ENCODE measurements at places on chromosomes 3 and 15.

GRCh38 chr3:167967257-167968036 lies 128.3 kb downstream of the GOLIM4 start:
- no peak for DNase-seq

DNA sequence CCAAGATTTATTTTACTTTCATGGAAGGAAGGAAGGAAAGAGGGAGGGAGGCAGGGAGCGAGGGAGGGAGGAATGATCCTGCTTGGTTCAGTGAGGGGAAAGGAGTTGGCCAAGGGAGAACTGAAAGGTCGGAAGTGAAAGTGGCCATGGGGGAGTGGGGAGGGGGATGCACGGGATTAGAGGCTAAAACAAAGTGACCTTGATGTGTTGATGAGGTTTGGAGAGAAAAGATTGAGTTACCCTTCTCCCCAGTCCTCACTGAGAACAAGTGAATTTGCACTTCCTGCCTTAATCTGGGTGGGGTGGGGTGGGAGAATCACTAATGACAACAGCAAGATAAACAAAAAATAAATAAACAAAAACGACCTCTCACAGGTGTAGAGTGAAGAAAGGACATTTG lies 212.0 kb upstream of the TLE3 start:
- DNase-seq: no peak

- peak; percentile 63 for DNase-seq
These were observed 638.6 kb upstream of the TBL1XR1 start for GRCh38 chr3:177835917-177836316.

GRCh38 chr3:49019941-49020329 lies 1.6 kb upstream of the DALRD3 start:
- DNase-seq: no peak

DNA sequence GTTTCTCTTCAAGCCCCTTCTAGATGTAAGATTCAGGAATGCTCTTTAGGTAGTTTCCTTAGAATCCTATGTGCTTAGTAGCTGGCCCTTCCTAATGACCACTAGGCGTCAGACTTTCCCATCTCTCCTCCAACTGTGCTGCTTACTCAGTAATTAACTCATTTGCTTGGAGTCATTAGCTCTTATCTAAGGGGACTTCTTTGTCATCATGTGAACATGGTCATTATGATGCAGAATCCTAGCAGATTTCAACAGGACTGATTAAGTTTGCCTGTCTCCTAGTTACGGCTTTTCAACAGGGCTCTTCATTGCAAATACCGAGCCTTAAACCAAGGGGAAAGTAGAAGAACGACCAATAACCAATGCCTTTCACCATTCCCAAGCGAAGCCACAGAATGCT lies 46.4 kb downstream of the GJD2 start:
- DNase-seq: peak; percentile 47

DNA sequence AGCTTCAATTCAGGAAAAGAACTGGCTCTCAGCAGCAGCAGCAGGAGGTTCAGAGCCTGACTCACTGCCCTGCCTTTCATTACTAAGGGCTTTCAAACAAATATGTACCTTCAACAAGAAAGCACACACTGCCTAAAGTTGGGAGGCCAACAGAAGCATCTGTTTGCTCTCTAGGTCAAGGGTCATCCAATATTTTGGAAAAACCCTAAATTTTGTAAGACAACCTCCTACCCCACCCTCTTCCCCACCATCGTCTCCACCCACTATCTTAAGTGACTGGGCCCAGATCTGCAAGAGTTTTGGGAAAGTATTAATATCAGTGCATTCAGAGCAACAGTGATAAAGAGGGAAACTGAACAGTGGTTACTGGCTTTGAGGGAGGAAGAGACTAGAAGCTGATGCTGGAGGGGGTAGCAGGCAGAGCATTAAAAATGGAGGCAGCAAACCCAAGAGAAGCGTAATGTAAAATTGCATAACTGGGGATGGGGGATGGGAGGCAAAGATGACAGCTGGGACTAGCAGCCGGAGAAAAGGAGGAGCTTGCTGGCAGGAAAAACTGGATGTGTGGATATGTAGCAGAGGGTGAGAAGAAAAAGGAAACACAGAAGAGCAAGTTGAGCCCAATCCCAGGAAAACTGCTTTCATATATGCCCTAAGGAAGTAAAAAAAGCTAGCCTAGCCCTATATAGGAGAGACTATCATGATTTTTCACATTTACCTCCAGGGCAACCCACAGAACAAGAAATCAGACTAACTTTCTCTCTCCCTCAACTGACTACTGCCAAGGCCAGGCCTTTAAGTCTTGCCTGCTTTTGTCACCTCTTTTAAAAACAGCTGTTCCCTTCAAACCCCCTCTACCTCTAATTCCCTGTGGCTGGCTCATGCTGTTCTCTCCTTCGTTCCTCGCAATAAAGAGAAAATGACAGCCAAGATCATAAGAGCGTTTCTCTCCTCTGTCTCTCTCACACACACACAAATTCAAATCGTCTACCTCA lies 31.4 kb downstream of the NPTN start:
- DNase-seq: no peak

DNA sequence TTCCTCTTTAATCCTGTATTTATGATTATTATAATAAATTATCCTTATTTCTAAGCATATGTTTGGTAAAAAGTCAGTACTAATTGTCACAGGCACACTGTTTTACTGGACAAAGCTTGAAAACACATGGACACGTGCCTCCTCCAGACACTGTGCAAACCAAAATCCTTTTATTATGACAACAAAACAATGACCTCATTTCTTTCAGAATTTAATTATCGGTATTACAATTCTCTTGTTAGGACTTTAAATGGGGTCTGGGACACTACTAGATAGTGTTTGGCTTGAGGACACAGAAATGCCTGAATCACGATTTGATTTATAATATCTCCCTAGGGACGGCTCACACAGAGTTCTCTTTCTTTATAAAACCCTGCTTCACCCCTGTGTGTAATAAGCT lies 107.3 kb upstream of the IGSF10 start:
- no peak for DNase-seq

GRCh38 chr3:134804508-134805480 lies 9.7 kb downstream of the EPHB1 start:
- no peak for DNase-seq

DNA sequence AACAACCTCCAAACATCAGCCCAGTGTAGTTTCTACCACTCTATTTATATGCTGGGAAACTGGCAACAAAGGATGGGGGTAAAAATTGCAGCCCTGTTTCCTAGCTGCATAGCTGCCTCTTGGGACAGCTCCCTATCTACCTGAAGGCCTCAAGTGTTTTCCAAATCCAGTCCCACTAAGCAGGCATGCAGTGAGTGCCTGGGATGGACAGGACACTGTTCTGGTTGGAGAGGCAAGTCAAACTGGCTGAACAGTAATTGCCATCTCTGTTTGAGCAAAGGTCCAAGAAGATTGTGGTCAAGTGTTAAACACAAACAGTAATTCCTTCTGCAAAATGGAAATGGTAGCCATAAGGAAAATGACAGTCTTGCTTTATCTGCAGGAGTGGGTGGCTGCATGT lies 125.4 kb downstream of the FMN1 start:
- DNase-seq: no peak

DNA sequence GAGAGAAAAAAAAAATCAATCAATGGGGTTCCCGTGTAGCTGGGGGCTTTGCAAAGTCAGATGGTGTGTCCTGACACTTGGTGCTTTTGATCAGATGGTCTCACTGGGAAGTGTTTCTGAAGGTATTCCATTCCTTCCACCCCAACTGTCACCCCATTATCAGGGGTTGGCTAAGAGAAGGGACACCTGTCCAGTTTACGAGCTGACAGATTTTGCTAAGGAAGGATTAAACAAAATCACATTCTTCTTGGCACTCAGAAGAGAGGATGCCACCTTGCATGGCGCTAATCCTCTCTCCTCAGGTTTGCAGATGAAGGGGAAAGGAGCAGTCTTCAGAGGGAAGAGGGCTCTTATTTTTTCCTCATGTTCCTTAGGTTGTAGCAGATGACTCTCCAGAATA lies 103.7 kb upstream of the ETV5 start:
- DNase-seq: no peak

GRCh38 chr3:11059090-11059798 lies 66.7 kb downstream of the SLC6A1 start:
- DNase-seq: peak; percentile 83

- DNase-seq: peak; percentile 46
These were observed 296.1 kb downstream of the LSAMP start for GRCh38 chr3:116148881-116149851.

GRCh38 chr3:169241991-169242707 lies 421.4 kb downstream of the MECOM start:
- DNase-seq: peak; percentile 59

GRCh38 chr3:55118451-55118850 lies 190.6 kb upstream of the LRTM1 start:
- no peak for DNase-seq

DNA sequence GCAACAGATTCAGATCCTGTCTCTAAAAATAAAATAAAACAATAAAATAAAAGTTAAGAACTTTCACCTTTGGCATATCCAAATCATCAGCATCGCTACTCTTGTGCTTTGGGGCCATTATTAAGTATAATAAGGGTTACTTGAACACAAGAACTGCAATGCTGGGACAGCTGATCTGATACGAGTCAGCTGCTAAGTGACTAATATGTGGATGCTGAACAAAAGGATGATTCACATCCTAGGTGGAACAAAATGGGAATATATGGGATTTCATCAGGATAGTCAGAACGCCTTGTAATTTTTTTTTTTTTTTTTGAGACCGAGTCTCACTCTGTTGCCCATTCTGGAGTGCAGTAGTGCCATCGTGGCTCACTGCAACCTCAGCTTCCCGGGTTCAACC lies 29.7 kb downstream of the BUB1B start:
- peak; percentile 87 for DNase-seq

DNA sequence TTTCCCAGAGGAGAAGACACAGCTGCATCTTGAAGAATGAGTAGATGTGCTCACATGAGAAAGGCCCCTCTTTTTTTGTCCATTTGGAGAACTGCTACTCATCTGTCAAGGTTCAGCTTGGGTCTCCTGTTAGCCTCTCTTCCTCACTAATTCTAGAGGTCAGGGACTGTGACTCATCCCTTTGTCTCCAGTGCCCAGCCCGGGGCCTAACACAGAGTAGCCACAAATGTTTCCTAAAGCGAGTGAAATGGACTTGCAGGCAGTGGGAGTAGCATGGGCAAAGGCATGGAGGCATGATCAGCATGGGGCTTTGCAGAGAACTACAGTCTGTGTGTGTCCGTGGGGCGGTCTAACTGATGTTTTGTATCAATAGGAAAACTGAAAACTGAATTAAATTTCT lies 33.9 kb upstream of the MRPS22 start:
- DNase-seq: peak; percentile 60

DNA sequence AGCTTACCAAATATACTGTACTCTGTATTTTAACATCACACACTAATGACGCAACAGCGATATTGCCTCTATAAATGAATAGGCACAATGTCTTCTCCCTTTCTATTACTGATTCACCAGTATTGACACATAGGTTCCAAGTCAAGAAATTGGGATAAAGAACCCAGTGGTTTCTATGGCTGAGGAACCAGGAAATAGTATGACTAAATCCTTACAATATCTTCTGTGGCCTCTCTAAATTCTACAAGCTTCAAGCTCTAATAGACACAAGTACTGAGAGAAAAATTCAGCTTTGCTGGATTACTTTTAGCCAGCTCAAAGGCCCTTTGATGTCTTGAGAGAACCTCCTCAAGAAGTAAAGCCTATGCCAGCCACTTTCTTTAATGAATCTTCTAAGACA lies 162.5 kb downstream of the DPH6 start:
- DNase-seq: no peak

DNA sequence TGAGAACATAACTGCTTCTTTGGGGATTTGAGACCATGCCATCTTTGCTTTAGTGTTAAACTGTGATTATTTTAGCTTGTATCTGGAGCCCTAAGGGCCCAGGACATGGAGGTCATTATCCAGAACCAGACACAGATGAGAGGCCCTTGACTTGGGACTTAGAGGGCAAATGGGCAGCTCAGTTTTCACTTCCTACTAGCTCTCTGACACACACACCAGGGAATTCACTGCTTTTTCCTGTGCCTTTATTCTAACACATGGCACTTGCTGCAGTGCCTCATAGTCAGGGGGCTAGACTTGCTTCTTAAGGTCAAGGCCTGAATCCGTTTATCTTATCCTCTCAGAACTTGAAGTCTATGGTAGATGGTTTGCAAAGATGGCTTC lies 33.3 kb downstream of the AMOTL2 start:
- DNase-seq: no peak

DNA sequence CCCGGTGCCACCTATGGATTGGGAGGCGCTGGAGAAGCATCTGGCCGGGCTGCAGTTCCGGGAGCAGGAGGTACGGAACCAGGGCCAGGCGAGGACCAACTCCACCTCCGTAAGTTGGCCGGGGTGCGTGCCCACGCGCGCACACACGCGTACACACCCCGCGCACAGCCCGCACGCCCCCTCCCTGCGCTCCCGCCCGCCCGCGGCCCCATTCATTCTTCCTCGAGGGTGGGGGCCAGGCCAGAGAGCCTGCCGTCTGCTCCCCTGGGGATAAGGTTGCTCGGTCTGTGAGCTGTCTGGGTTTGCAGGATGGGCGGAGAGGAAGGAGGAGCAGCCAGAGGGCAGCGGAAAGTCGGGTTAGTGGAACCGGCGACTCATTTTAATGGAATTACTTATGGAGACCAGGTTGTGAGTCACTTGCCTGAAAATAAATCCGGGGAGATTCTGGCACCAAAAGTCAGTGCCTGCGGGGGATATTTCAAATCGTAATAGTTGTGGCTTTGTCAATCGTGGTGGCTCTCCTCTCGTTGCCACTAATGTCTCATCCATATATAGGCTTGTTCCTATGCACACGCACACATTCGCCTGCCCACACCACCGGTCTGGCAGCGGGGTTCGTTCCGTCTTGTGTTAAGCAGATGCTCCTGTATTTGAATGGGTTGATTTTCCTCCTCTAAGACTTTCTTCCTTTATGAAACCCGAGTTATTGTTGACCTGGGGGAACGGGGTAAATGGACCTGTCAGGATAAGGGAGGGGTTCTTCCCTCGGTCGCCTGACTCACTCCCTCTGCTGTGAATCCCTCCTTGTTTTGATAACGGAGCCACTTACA lies 223.4 kb upstream of the IL12A start:
- peak; percentile 98 for DNase-seq

- DNase-seq: no peak
These were observed 105.4 kb downstream of the EPHB1 start for GRCh38 chr3:134900482-134900881.

- DNase-seq: no peak
These were observed 51.2 kb downstream of the WNT7A start for GRCh38 chr3:13828501-13829265.

- no peak for DNase-seq
These were observed 22.6 kb downstream of the SFMBT1 start for GRCh38 chr3:53023072-53023823.

DNA sequence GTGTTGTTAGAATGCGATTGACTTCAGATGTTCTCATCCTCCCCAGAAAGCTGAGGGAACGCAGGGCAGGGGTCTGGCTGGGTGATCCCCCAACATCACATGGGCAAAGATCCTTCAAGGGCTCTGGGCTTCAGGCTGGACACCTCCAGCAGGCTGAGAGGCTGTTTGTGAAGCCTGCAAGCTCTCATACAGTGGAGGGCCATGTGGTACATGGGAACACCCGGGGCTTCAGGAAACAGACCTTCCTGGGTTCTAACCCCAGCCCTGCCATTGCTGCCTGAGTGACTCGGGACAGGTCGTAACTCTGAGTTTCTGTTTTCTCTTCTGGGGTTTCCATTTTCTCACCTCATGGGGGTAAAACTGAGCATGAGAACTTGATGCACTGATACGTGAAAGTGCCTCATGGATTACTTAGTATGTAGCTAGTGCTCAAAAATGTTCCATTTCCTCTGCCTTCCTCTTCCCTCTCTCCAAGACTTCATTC lies 81.2 kb downstream of the TLE3 start:
- no peak for DNase-seq

All from A172 (cell line).